ENCODE measurements at places on chromosomes 5 and 9.

- DNase-seq, result no peak
These were observed 1115.5 kb downstream of the TAF11L14 start for GRCh38 chr5:18749763-18750162.

DNA sequence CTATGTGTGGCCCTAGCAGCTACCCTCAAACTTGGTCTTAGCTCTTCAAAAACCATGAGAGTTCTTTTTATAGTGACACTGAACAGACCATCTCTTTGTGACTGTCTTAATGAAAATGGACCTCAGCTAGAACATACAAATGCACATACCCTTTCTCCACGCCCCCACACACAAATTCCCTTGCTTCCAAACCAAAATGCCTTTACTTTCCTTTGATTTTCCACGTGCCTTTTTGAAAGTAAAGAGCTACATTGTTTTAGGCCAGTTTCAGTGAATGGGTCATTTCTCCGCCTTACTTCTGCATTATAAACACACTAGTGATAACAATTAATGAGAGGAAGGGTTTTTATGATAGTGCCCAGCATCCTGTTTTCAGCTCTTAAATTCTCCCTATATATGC, 105.8 kb upstream of the EFNA5 start:
- DNase-seq, result no peak

GRCh38 chr9:36080519-36080918, 43.8 kb downstream of the RECK start:
- no peak for DNase-seq

DNA sequence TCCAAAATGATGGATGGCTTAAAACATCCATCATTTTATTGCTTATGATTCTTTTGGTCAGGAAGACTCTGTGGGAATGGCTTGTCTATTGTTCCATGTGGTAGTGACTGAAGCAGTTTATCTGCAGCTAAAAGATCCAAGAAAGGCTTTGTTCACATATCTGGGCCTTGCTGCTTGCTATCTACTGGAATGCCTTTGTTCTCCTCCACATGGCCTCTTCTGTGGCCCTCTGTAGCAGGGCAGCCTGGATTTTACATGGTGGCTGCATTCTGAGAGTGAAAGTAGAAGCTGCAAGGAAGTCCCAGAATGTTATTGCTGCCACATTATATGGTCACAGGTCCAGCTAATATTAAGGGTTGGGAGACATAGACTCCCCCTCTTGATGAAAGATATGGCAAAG, 35.1 kb downstream of the DMXL1 start:
- DNase-seq, result peak; percentile 88

DNA sequence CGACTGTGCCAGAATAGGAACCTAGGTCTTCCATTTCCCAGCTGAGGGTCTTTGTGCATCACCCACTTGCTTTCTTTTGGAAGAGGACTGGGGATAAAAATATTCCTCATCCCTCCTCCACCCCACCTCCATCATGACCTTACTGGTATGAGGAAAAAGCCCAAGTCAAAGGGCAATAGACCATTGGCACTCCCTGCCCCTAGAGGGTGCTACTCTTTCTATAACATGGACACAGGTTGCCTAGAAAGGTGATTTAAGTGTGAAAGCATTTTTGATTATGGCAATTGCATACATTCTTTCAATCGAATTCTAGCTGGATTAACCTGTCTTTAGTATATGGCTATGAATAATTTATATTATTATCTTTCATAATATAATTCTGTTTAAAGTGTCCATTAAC, 22.8 kb upstream of the ZNF618 start:
- peak; percentile 72 for DNase-seq
